ENCODE measurements at places on chromosomes 3 and 15.

DNA sequence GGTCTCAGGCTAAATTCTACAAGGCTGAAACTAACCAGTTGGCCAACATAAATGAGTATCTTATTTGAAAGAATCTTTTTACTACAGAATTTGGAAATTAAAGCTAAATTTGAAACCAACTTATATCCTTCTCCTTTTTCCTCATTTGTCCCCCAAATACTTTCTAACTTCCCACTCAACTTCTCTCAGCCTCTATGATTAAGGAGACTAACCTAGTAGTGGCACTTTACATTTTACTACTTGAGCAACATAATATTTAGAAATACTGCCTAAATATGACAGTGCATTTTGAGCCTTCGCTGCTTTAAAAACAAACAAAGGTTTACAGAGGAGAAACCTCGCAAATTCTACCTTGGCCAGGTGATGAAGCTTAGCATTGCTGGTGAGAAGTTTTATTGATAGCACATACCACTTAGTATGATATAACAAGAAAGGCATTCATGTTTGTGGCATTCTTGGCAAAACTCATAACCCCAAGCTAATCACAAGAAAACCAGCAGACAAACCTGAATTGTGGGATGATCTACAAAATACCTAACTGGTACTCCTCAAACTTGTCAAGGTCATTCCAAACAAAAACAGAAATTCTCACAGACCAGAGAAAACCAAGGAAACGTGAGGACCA lies 432.1 kb upstream of the CFAP20DC start:
- no peak for DNase-seq

DNA sequence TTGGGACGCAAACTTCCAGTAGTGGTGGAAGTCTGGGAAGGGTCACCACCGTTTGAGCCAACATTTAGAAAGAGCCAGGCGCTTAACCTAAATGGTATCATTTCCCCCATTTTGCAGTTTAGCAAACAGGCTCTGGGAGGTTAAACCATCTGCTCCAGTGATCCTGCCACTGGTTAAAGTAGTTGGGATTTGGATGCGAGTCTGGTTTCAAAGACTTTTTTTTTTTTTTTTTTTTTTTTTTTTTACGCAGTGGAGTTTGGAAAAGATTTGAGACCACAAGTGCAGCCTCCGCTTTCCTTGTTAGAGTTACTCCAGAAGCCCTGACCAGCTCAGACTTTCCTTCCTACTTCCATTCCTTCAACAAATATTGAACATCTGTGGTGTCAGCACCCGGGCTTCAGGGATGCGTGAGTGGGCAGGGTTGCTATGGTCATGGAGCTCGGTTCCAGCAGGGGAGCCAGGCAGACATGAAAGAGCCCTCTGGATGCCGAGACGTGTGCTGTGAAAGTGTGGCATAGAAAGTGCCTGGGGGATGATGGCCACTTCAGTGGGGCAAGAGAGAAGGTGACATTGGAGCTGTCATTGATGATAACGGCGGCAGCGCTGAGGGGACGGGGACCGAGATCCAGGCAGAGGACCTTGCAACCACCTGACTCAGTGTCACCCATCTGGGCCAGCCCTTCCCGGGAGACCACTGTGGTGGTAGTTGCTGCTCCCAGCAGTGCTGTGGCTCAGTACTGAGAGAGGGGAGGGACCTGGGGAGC lies 1.1 kb upstream of the RNU6-1 start:
- no peak for DNase-seq

- no peak for DNase-seq
These were observed 8.3 kb downstream of the TRA2B start for GRCh38 chr3:185929192-185930151.

DNA sequence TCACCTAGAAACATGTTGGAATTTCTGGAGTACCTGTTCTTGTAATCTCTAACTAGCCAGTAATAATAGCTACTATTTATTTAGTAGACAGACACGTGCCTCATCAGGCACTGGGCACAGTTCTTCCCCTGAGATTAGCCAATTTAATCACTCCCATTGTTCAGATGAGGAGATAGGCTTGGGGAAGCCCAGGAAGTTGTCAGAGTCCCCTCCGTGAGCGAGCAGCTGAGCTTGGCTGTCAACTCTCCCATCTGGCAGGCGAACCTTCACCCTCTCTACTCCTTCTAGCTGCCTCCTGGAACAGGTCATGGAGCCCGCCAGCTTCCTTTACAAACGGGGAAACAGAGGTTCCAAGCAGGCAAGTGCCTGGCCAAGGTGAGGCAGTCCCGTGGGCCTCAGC lies 31.1 kb upstream of the FGD5 start:
- DNase-seq, result no peak

GRCh38 chr15:89377842-89378295 lies 43.2 kb upstream of the POLG start:
- no peak for DNase-seq

DNA sequence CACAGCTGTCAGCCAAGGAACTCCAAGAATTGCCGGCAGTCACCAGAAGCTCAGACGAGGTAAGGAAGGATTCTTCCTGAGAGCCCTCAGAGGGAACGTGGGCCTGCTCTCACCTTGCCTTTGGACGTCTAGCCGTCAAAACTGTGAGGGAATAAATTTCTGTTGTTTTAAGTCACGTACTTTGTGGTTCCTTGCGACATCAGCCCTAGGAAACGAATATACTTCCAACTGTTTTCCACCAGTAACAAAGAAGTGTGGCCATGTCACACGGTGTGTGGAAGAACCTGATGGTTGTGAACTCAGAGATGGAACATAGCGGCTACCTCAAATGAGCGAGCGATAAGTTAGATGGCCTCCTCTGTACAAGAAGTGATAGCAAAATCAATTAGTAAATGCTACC lies 41.0 kb upstream of the B3GNT5 start:
- no peak for DNase-seq

GRCh38 chr15:73923488-73924164 lies 2.6 kb upstream of the LOXL1 start:
- no peak for DNase-seq

GRCh38 chr15:79122991-79123390 lies 32.4 kb upstream of the RASGRF1 start:
- no peak for DNase-seq

DNA sequence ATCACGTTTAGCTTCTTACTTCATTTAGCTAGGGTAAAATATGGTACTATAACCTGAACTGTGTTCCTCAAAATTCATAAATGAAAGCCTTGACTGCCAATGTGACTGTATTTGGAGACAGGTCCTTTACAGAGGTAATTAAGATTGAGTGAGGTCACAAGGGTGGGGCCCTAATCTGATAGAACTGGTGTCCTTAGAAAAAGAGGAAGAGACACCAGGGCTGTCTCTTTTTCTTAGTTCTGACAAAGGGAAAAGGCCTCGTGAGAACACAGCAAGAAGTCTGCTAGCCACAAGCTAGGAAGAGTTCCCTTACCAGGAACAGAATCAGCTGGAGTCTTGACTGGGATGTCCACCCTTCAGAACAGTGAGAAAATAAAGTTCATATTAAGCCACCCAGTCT lies 162.7 kb downstream of the GMNC start:
- no peak for DNase-seq

GRCh38 chr3:72517336-72517735 lies 330.9 kb downstream of the SHQ1 start:
- DNase-seq, result no peak

- DNase-seq, result no peak
These were observed 35.8 kb downstream of the ARMC8 start for GRCh38 chr3:138222942-138223287.

DNA sequence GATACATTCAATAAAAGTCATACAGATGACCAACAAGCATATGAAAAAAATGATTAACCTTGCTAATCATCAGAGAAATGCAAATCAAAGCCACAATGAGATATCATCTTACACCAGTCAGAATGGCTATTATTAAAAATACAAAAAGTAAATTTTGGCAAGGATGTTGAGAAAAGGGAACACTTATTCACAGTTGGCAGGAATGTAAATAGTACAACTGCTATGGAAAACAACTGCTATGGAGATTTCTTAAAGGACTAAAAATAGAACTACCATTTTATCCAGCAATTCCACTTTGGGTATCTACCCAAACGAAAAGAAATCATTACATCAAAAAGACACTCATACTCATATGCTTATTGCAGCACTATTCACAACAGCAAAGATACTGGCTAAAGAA lies 1121.8 kb downstream of the TBL1XR1 start:
- no peak for DNase-seq

DNA sequence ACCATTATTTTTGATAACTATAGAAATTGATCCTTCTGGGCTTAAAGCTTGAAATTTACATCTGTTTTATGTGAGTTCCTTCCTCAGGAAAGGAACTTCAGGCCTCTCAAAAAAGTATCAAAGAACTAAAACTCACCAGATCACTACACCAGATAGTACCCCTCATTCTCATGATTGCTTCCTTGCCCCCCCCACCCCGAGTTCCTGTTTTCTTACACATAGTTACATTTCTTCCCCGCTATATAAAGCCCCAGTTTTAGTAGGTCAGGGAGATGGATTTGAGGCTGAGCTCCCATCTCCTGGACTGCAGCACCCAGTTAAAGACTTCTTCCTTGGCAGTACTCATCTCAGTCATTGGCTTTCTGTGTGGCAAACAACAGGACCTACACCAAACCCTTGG lies 80.3 kb upstream of the HRH1 start:
- no peak for DNase-seq

- peak; percentile 33 for DNase-seq
These were observed 2.3 kb upstream of the TLE3 start for GRCh38 chr15:70099967-70100473.

DNA sequence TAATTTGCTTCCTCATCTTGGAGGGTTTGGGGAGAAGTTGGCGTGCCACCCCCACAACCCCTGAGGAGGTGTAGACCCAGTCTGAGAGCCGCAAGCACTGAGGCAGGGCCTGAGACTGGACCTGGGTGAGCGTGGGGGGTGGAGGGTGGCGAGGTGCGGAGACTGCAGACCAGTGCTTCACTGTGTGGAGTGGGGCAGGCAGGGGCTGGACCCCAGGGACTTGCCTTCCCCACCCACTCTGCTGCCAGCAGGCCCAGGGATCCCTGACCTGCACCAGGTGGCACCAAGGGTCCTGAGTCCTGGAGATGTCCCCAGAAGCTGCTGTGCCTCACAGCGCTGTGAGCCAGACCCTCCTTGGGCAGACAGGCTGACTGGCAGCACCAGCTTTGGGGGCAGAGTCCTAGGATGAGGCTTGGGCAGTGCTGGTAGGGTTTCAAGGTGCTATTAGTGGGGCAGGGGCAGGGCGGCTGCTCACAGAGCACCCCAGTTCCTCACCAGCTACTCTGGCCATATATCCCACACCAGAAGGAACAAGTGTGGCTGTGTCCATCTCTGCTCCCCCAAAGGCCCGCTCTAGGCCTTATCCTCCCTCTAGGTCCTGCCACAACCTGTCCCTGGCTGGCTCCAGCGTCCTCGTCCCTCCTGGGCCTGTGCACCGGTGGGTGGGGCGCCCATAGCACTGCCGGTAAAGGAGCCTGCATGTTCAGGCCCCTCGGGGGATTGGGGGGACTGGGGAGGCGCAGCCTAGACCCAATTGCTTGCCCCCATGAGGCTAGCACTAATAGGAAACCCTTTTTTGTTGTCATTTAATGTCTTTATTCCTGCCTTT lies 11.8 kb downstream of the ZBTB47 start:
- DNase-seq, result no peak

GRCh38 chr3:65128346-65128745 lies 440.5 kb upstream of the ADAMTS9 start:
- no peak for DNase-seq

DNA sequence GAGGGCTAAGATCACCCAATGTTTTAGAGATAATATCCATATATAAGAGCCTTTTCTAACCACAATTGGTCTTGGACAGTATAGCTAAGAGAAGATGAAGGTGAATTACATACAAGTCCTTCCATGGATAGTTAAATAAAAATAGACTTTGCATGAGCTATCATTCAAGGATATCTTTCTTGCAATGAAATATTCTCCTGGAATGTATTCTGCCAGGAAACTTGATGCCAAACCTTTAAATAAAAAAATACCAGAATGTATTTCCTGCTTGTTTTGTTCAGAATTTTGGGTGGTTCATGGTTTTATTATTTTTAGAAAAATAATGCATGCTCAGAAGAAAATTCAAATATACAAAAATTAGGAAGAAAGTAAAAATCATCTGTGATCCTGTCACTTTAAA lies 88.8 kb upstream of the PPIB start:
- DNase-seq, result no peak

DNA sequence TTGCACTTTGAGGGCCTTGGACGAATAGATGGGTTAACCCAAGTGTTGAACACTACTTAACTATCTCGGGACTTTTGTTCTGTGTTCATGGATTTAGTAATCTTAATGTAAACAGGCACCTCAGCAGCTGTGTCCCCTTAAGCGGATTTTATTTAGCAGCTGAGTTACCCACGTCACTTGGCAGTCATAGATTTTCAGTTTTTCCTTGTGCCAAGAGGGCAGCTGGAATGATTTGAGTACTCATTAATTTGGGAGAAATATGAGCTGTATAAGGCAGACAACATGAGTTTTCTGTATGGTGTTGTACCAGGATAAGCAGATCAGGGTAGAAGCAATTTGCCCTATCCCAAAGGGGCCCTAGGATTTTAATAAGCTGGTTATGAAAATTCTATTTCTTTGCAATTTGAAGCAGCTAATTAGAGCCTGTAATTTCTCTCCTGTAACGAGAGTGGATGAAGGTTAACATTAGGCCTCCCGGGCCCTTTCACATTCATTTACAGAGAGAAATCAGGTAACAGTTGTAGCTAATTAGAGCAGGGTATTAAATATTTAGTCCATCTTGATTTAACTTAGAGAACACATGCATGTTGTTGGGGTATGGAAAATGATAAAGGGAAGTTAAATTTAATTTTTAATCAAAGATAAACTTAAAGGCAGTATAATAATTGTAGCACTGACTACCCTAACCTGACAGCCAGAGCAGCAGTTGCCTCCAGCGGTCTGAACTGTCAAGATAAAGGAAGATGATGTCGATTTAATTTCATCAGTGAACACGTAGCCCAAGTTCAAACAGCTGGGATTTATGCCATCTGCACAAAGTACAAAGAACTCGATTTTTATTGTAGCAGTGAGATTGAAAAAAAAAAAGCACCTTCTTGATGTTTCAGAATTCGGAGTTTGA lies 194.5 kb downstream of the LRTM1 start:
- DNase-seq, result no peak

All from NCI-H460 (cell line).